ENCODE measurements at places on chromosomes 6 and 20. TPM values are rescaled to one million over a fixed set of nuclear protein-coding genes. Genes with fewer than 3 reads are reported as not detected.
A peak's percentile ranks its signal among the peaks of the same experiment; 100 is the strongest.

Gene COL9A1
- total RNA-seq, result not detected

- DNase-seq, result no peak
Observed at GRCh38 chr6:166911248-166911677, 45.1 kb downstream of the RNASET2 start.

DNA sequence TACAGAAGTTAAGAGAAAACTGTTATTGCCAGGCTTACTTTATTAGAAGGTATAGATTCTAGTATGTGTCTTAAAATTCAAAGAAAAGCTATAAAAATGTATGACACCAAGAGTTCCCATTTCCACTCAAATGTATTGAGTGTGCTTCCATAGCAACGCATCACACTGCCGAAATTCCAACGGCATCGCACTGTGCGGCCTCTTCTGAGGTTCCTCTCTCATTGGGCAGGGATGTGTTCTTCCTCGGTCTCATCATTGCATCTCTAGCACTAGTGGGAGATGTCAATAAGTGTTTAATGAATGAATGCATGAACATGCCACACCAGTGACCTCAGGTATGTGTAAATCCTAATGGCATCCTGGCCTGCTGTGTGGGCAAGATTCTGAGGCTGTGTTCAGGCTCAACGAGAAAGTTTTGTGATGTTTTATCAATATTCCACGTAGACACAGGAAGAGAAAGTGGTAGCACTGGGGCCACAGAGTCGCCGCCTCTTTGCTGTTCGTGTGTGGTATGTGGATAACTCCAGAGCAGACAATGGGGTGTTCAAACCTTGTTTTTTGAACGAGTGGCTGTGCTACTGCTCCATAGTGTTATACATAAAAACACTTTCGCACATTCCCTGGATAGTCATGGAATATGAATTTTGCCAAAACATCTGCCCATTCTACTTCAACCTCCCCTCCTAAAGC is 171.6 kb downstream of the ADGB start:
- peak; percentile 66 for DNase-seq

DNA sequence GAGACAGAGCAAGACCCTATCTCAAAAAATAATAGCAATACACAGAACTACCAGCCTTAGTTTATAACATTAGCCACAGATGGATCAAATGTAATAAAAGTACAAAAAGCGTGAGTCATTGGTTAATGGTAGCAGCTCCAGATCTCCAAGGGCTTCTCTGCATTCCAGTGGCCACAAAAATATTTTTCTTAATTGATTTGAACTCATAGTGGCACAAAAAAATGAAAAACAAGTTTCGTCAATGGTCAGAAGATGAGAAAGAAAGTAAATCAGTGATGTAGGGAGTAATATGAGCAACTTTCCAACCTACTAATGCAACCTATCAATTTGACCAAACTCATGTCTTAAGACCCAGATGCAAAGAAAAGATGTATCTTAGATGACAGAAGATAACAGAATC is 79.6 kb downstream of the CEP57L1 start:
- no peak for DNase-seq

DNA sequence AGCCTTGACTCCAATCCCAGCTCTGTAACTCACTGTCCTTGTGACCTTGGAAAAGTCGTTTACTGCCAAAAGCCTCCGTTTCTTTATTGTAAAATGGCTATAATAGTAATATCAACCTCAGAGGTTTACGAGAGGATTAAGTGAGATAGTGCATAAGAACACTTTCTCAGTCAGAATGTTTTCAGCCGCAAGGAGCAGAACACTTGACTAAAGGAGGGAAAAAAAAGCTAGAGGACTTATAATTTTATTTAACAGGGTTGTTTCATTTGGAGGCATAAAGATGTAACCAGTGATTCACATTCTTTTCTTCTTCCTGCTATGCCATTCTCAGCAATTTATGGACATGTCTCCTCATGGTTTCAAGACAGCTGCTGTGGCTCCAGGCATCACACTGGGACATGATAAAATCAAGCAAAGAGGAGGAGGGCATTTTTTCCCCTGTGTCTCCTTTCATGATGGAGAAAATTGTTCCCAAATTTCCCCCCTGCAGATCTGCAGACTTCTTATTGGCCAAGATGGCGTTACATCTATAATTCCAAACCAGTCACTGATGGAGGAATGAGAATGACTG is 143.0 kb upstream of the PTPN1 start:
- DNase-seq, result no peak

DNA sequence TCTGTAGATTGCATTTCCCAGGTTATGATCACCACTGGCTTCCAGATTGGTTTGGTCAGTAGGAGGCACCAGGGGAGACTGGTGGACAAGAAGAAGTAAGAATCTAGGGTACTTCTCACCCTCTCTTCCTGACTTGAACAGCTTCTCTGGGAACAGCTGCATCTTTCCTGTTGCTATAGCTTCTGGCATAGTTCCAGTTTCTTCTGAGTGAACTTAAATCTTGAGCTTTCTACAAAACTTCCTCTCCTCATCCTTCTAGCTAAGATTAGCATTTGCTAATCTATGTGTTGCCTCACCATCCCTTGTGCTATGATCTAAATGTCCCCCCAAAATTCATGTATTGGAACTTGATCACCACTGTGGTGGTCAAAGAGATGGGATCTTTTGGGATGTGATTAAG is 724.6 kb downstream of the UTRN start:
- DNase-seq, result no peak

- peak; percentile 89 for DNase-seq
Observed at GRCh38 chr6:30720738-30721197, 616 bp downstream of the TUBB start.

GRCh38 chr6:166515072-166515810 is 71.2 kb downstream of the RAMACL start:
- DNase-seq, result no peak

All from activated CD4-positive, alpha-beta T cell treated with anti-CD3 and anti-CD28 coated beads, Interleukin-2, amount 10 ng/mL, durations not matched to agents 24 days and 14 days (primary cell).